ENCODE measurements at places on chromosomes 7 and 10.

DNA sequence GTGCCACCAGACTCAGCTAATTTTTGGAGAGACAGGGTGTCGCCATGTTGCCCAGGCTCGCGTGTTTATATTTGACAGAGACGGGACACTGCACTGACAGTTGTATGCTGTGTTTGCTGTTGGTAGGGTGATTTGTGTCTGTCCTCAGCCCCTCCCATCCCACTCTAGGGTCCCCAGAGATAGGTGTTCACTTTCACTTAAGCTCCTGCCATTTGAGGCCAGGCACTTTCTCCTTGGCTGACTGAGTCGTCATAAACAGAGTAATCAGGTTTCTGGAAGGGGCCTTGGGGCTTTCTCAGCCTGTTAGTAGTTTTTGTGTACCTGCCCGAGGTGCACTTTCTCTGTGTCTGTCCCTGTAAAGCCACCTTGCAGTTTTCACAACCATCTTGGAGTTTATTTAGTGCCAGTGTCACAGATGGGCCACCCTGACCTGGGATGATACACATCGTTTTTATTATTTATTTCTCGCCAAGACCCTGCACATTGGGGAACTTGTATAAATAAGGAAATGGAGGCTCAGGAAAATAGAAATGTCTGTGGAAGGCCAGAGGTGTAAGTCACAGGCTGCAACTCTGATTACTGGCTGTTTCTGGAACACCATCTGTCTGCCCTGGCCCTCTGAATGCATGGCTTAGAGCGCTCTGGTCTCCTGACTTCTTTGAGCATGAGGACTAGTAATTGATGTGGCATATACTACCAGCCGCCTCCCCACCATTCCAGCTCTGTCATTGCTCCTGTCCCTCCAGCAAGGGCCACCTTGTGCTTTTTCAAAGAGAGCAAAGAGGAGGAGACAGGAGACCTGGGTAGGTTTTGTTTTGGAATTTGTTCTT, 81.9 kb upstream of the PDCD4 start:
- DNase-seq = no peak

GRCh38 chr7:144086730-144087129, 652 bp downstream of the OR2A12 start:
- no peak for DNase-seq

GRCh38 chr7:17524746-17525145, 226.3 kb downstream of the AHR start:
- DNase-seq = no peak

GRCh38 chr10:51112013-51112412, 37.7 kb downstream of the PRKG1 start:
- no peak for DNase-seq

DNA sequence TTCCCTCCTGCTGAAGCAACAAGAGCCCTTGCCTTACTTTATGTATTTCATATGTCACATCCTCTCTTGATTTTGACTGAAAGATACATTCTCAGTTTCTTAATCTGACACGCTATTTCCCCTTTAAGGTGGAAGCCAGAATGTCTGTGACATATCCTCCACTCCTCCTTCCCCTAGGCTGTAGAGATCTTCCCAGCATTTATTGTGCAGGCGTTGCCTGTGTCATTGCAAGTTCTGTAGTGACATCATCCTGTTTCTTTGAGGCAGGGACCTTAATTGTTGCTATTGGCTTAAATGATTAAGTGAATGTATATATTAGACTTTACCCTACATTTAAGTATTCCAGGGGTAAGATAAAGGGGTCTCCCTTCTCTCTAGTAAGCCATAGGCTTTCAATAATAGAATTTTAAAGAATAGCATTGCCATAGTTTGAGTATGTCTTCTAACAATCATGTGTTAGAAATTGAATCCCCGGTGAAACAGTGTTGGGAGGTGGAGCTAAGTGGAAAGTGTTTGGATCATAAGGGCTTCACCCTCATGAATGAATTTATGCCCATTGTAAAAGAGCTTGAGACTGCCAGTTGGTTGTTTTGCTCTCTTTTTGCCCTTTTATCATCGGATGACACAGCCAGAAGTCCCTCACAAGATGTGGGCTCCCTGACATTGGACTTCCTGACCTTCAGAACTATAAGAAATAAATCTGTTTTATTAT, 189.5 kb upstream of the CDC14C start:
- DNase-seq = no peak

- no peak for DNase-seq
These were observed 466.5 kb upstream of the NRP1 start for GRCh38 chr10:33800986-33801385.

- DNase-seq = no peak
These were observed 142.3 kb downstream of the KAT6B start for GRCh38 chr10:74968667-74969061.

DNA sequence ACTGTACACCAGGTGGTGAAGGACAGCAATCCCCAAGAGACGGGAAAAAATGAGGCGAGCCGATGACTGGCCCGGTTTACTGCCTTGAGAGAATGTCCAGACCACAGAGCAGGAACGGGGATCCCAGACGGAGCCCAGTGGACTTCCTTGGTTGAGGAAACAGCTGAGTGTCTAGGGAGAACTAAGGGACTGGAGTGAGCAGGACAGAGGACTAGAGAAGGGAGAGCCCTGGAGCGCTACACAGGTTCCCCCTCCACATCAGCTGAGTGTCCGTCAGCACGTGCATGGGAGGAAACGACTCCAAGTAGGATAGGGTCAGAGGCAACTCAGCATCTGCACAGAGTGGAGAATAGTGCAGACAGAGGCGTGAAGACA, 7.1 kb upstream of the WDR86 start:
- DNase-seq = no peak

DNA sequence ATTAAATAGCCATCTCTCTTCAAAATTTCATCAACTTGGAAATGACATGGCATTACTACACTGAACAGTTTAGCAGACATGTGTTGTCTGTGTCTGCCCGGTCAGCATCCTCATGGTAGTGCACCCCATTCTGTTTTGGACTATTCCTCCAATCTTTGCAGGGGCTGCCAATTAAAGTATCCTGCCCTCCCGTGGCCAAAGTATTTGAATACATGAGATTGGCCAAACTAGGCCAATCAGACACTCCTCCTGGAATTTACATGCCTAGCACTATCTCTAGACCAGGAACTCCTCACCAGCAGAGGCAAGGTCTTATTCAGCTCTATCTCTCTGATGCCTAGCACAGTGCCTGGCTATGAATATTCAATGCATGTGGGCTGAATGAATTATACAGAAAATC, 4.4 kb downstream of the SHTN1 start:
- DNase-seq = no peak

DNA sequence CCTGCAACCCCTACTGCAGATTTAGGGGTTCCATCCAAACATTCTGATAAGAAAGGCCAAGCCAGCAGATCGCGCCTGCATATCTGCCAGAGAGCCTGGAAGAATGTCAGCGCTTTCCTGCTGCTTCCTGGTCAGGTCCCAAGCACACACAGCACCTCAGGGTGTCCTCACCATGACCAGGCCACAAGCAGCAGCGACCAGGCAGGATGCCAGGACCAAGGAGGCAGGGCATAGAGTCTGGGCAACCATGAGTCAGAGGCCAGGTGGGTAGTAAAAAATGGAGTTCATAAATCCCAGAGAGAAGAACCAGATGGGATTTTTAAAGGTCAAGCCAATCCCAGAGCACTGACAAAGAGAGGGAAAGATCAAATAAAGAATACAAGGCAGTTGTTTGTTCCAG, 5.5 kb upstream of the FAM131B start:
- no peak for DNase-seq

GRCh38 chr7:293681-294439, 3.9 kb downstream of the FOXL3 start:
- no peak for DNase-seq

DNA sequence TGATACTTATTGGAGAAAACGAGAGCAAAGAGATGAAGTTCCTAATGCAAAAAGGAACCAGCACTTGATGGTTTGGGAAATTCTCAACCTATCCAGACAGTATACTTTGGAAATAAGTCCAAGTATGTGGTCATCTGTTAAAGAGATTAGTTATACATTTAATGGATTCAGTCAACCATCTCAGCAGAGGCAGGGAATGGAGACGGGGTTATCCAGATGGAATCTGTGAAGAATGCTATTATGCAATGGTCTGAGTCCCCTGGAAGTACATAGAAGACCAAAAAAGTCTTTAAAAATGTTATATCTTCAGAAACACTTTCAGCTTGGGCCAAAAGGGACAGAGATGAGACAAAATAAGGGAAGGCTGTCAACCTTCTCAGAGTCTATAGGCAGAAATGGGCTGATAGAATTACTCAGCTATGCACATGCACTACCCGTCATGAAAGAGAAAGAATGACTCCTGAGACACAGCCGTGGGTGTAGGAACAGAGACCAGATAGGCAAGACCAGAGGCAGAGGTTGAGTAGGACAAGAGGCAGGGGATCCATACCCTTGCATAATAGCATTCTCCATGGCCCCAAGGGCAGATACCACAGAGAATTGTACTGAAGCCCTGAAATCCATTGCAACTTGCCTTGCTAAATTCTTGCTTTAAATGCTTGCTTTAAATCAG, 738.8 kb upstream of the POT1 start:
- no peak for DNase-seq

DNA sequence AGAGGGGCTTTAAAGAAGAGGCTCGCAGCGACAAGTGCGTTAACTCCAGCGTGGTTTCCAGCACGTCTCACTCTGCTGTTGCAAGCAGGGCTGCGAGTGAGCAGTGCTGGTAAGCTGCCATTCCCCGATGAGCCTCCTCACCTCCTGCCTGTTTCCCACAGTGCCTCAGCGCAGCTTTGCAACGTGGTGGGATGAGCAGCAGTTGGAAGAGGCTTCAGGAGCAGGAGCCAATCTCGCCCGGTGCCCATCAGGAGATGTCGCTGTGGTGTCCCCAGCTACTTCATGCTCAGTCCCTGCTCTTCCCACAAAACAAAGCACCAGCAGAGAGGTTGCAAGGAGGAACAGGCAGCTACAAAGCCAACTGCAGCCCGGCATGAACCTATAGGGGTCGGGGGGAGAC, 2.4 kb upstream of the ADARB2 start:
- no peak for DNase-seq

- no peak for DNase-seq
These were observed 230.9 kb downstream of the DOCK4 start for GRCh38 chr7:111975346-111975745.

DNA sequence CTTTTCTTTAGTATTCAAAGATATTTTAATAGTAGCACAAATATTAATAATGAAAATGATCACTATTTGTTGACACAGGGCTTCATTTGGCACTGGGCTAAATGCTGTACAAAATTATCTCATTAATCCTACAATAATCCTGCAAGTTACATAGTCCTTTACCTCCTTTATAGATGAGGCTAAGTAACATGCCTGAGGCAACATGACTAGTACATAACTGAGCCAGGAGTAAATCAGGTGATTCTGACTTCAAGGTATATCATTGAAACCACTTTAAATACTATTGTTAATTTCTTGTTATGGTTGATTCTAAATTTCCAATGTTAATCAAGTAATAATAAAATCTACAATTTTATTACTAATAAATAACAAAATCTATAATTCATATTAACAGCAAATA, 39.8 kb downstream of the SEM1 start:
- no peak for DNase-seq

GRCh38 chr10:111988646-111989045, 194.9 kb downstream of the GPAM start:
- no peak for DNase-seq

DNA sequence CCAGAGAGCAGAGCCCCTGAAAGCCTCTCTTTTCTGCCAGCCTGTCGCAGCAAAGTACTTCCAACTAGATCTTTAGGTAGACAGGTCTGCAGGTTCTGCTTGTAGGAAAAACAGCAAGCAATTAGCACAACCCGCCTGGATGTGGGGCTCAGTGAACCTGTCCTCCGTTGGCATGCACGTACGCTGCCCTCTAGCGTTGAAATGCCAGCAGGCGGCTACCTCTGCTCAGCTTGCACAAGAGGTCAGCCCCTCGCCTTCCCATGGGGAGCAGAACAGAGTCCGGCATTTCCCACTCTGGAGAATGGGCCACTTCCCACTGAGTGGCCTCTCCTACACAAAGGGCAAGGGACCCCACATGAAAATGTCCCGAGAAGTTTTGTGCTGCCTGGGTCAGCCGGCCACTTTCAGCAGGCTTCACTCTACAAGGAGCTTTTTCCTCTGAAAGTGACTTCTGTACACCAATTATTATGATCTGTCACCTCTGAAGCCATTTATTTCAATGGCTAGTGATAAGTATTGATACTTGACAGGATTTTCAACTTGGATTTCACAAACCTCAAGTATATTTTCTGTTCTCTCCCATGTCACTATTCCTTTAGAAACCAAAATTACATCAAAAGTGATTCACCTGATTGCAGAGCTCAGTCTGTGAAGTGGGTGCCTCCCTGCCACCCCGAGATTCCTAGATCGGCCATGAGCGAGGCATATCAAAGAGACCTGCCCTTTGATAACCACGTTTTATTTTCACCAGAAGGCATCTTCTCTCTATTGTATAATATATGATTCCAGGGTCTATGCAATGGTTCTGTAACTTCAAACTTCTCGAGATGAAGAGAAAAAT, 56.7 kb downstream of the JCAD start:
- peak; percentile 42 for DNase-seq

GRCh38 chr10:71048971-71049615, 160.7 kb upstream of the PCBD1 start:
- DNase-seq = no peak

DNA sequence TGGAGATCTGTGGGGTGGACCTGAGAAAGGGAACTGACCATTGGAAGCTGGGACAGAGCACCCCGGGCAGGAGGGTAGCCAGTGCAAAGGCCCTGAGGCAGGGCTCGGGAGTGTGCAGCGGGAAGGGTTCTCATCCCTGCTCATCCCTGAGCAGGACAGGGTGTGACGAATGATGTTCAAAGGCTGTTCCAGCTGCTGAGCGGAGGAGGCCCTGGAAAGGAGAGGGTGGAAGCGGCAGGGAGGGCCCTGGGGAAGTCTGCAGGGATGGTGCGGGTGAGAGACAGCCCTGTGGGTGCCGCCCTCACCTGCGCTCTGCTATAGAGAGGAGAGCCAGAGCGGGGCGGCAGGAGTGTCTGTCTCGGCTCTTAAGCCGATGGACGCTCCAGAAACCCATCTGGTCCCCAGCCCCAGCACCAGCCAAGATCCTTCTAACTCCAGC, 43.7 kb downstream of the PRKAG2 start:
- DNase-seq = no peak

DNA sequence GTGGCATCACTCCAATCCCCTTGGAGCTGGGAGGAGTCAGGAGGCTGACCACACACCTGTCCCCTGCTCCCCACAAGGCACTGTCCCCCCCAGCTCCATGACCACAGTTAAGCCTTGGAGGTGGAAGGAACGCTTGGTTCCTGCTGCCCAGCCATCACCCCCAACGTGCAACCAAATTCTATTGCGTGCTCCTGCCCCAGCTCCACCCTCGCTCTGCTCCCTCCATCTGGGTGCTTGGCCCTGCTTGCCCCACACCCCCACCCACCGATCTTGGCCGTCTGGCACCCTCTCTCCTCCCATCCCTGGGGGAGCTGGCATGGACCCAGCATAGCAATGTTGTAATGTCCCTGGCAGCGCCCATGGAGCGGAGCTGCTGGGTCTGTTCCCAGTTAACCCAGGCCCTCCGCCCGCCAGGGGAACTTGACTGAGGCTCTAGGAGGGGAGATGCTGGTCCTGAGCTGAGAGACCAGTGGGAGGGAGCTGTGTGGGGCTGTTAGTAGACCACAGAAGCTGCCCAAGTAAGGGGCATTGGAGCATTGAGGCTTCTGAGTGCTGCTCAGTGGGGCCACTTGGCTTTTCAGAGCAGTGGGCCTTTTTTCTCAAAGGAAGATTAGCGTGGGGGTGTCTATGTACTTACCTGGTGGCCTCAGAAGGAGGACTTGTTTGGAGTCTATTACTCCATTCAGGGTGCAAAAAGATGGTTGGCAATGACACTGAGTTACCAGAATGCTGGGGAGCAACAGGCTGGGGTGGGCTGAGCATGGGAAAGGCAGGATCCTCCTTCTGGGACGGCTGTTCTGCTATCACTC, 1.1 kb downstream of the EPHB6 start:
- DNase-seq = no peak

Measured in CD8-positive, alpha-beta memory T cell (primary cell).